Regular cardiac myocyte (primary cell): ENCODE measurements at places on chromosomes 2 and 18. TPM values are rescaled to one million over a fixed set of nuclear protein-coding genes. Genes with fewer than 3 reads are reported as not detected.

The EHD3 gene
- 56.6 and 57.5 TPM in 2 replicates for total RNA-seq

The DCDC2C gene
- not detected in 2 replicates for total RNA-seq

The CRYBA2 gene
- total RNA-seq, result not detected in 2 replicates

The CFAP210 gene
- total RNA-seq, result under 0.01 TPM in 1 of 2 replicates, not detected in the other

The EPAS1 gene
- 56.9 and 200 TPM in 2 replicates for total RNA-seq

The PSMA8 gene
- total RNA-seq, result under 0.01 TPM in 1 of 2 replicates, not detected in the other

The GNAL gene
- total RNA-seq, result under 0.01 and 0.28 TPM in 2 replicates

The CACNB4 gene
- 2.3 and 20.0 TPM in 2 replicates for total RNA-seq

The HADHB gene
- 79.8 and 104 TPM in 2 replicates for total RNA-seq

The IL36RN gene
- under 0.01 TPM in 1 of 2 replicates, not detected in the other for total RNA-seq

The CDH7 gene
- not detected in 2 replicates for total RNA-seq

The TRIM54 gene
- total RNA-seq, result under 0.01 TPM in 1 of 2 replicates, not detected in the other

The REG3A gene
- not detected in 2 replicates for total RNA-seq

The IL36G gene
- total RNA-seq, result not detected in 2 replicates

The SCN2A gene
- total RNA-seq, result 0.77 and 2.0 TPM in 2 replicates

The CTAGE1 gene
- 0.28 TPM in 1 of 2 replicates, not detected in the other for total RNA-seq

The SRD5A2 gene
- not detected in 2 replicates for total RNA-seq

The SERPINB4 gene
- total RNA-seq, result not detected in 2 replicates

The SMAD2 gene
- total RNA-seq, result 52.7 and 62.3 TPM in 2 replicates

The PLEKHH2 gene
- total RNA-seq, result 2.7 and 11.6 TPM in 2 replicates
